Epithelial cell of proximal tubule (primary cell): ENCODE measurements at places on chromosomes 11 and 22.

DNA sequence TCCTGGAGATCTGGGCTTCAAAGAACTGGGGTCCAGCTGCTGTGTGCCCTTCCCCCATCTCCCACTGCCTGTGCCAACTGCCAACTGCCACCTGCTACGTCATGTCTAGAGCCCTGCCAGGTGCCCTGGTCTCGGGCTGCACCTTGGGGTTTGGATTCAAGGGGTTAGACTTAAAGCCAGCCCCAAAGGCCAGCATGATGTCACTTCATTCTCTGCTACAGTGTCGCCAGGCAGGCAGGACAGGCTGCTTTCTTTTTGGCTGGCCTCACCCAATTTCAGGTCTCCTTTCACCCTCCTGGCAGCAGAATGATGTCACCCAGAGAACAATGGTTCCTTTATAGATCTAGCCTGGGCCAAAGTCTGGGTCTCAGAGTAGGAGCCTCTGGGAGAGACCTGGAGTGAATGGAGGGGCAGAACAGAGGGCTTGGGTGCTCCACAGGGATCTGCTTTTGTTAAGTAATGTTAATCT lies 79.5 kb upstream of the CRYBB3 start:
- no peak for DNase-seq

GRCh38 chr11:126482586-126483108 lies 127.2 kb downstream of the ST3GAL4 start:
- no peak for DNase-seq

DNA sequence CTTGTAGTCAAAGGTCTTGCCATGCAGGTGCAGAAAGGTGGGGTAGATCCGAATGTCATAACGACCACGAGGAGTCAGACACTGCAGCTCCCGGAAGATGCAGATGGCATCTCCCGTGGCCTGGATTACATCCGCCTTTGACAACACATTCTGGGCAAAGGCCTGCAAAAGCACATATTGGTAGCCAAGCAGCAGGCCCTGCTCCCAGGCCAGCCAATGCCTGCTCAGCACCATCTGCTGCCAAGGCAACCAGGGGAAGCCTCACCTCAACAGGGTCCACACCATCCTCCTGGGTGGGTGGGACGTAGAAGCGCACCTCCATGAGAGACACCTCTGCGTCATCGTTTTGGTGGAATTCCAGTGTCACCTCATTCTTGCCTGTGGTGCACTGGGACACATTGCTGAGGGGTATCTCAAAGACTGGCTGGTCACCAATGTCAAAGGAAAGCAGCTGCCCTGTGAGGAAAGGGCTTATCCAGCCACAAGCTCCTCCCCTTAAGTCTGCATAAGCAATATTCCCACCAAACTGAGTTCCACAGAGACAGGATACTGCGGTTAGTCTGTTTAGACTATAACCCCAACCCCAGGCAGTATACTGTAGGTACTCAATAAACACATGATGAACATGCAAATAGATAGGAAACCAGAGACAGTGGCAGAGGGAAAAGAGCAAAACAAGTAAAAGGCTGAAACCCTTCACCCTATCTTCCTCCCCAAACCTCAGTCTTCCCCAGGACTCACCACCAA lies 2.8 kb downstream of the SSRP1 start:
- DNase-seq = no peak

DNA sequence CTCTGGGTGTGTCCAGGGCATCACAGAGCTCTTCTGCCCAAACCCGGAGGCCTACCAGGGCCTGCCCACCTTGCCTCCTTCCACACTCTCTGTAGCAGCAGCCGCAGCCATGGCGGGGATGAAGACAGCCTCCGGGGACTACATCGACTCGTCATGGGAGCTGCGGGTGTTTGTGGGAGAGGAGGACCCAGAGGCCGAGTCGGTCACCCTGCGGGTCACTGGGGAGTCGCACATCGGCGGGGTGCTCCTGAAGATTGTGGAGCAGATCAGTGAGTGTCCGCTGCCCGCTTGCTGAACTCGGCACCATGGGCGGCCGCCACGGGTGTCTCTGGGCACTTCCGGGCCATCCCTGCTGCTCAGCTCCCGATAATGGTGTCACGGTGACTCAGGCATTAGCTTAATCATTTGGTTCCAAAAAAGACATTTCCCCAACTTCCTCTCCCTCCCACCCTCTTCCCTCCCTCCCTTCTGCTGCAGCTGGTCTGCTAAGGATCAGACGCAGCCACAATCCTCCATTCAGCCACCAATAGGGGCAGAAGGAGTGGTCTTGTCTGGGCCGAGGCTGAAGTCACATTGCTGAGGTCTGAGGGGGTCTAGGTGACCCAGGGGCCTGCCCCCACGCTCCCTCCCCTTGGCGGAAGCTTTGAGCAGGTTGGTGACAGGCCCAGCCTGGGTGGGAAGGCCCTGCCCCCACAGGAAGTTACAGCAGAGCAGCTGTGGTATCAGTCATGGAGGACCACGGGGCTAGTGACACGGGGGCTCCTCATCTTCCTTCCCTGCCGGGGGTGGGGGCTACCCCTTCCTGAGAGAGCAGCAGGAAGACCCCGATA lies 950 bp downstream of the FERMT3 start:
- no peak for DNase-seq

DNA sequence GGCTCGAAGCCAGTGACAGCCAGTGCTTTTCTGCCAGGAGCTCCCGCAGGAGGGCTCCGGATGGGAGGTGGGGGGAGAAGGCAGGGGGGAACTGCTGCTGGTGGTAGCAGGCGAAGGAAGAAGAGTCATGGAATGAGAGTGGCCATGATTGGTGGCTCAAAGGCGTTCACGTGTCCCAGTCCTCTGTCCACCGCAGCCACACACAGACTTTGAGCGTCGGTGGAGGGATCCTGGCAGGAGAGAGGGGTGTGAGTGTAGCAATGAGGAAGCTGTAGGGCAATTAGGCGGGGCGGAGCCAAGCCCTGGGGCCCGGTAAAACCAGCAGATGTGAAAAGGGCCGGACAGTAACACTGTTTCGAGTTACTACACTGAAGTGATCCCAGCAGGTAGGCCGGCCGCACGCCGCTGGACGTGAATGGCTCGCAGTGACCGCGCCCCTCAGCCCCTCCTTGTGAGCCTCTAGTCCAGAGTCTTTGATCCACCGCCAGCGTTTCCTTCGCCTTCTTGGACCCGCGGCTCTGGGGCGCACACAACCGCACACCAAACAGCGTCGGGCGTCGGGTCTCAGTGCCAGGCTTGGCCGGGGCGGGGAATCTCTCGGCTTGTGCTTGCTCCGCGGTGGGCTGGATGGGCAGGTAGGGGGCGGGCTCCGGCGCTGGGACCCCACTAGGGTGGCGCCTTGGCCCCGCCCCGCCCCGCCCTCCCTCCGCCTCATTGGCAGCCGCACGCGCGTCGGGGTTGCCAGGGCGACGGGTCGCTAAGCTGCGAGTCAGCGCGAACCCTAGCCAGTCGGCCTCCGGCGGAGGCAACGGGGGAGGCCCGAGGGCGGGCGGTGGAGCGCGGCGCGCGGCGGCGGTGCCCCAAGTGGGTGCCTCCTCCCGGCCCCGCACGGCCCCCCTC lies at the start of gene LRRC10B:
Gene LRRC10B, plus strand, starts transcription at position 788 of the 900 bp plus-strand sequence. CDS start 250 bp downstream, outside the sequence.
- DNase-seq = no peak

- DNase-seq = no peak
Measured at GRCh38 chr11:18100926-18101656, 4.8 kb downstream of the SAAL1 start.

DNA sequence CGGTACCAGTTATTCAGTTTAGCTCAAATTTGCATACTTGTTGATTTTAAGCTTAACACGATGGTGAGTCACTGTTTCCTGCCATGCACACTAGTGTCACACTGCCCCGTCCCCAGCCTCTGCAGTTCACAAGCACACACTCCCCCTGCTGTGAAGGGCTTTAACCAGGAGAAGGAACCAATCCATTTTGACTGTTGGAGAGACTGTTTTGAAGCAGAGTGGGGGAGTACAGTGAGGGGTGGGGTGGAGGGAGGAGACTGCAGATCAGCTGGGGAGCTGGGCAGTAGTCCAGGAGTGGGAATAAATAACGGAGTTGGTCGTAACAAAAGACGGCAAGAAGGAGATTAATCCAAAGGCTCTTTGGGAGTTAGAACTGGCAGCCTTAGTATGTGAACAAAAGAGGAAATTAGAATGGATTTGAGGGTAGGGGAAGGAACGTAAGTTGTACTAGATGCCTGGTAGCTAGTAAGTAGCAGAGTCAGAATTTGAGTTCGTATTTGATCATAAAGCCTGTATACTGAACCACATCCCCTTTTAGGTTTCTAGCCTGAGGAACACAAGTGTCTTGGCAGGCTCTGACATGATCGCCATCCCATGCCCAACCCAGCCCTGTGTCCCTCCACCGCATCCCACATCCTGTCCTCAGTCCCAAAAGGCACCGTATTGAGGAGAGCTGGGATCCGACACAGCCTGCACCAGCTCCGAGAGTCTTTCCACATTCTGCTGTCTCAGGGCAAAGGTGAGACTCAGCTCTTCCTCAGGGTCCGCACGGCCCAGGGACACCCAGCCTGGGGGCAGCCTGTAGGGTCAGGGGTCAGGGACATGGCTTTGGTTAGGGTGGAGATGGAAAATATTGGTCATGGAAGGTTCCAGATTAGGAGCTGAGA lies 862 bp downstream of the TPP1 start:
- DNase-seq = no peak

GRCh38 chr11:34893416-34893815 lies 22.8 kb downstream of the APIP start:
- DNase-seq = no peak

DNA sequence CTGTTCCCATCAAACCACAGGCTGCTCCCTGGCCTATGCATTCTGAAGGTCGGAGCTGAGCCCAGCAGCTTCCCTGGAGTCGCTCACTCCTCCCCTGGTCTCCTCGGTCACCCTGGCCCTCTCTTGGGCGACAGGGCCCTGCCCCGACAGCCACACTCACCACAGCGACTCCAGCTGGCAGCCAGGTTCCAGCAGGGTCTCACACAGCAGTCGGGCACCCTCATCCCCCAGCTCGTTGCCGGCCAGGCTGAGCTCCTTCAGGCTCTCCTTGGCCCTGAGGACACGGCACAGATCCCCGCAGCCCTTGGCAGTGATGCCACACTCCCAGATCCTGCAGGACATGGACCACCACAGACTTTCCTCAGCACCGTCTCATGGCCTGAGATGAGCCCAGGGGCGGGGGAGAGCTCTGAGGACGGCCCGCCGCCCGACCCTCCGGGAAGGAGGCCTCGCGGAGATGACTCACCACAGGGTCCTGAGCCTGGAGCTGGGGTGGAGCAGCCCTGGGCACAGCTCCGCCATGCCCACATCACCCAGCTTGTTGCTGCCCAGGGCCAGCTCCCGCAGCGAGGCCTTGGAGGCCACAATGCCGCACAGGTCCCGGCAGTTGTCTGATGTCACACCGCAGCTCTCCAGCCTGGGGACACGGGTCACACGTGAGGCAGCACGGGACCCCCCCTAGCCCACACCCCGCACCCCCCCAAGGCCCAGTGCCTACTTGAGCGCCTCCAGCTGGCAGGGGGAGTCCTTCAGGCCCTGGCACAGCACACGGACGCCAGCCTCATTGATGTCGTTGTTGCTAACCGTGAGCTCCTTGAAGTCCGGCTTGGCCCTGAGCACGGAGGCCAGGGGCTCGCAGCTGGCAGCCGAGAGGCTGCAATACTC lies 8.5 kb downstream of the RNH1 start:
- no peak for DNase-seq

DNA sequence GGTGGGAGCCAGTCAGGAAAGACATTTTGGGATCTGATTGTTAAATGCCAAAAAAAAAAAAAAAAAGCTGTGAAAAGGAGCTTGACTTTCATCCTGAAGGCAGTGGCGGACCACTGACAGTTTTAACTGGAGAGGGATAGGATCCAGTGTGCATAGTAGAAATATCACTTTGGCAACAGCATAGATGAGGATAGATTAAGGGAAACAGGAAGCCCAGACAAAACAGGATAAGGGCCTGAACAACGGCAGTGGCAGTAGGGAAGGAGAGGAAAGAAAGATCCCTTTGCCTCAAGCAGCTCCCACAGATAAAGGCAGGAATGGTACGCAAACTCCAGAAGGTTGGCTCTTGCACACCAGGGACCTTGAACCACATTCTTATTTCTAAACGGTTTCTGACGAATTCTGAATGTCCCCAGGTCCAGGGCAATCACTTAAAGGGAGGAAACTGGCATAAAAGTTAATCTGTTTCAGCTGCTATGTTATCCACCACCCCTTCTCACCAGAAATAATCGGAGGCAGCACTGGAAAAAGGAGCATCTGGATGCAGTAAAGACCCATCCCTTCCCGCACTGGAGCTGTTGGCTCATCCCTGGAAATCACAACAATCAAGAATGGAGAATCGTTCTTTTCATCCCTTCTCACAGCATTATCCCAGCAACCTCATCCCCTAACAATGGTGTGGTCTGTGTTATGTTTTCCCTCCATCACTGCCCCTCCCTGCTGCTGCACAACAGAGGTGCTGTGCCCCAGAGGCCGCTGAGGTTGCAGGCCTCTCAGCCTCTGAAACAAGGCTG lies 99.1 kb downstream of the GAB2 start:
- no peak for DNase-seq

DNA sequence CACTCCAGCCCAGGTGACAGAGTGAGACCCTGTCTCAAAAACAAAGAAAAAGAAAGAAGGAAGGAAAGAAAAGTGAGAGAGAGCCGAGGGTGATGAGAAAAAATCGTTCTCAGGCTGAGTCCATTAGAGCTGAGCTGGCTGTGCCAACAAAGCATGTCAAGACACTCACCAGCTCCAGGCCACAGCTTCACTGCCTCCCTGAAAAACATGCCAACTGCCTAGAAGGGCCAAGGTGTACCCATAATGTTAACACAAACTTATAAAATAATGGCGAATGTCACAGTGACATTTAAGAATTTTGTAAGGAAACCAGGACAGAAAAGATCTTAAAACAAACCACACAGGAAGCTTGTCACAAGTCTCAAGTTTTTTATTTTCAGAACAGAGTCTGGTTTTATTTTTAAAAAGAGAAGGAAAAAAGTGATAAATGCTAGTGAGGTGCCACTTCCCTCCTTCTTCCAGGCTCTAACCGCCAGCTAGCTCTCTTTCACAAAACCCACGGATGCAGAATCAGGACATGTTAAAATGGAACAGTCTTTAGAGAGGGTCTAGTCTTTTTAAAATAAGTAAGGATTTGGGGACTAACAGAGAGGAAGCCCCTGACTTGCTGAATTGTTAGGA lies 5.1 kb downstream of the TMEM121B start:
- DNase-seq = no peak

GRCh38 chr11:18696638-18697225 lies 1.8 kb upstream of the TMEM86A start:
- peak; percentile 41 for DNase-seq

GRCh38 chr11:12686246-12687060 lies 12.2 kb downstream of the TEAD1 start:
- DNase-seq = no peak

GRCh38 chr11:84524422-84525051 lies 1102.6 kb downstream of the DLG2 start:
- DNase-seq = no peak

DNA sequence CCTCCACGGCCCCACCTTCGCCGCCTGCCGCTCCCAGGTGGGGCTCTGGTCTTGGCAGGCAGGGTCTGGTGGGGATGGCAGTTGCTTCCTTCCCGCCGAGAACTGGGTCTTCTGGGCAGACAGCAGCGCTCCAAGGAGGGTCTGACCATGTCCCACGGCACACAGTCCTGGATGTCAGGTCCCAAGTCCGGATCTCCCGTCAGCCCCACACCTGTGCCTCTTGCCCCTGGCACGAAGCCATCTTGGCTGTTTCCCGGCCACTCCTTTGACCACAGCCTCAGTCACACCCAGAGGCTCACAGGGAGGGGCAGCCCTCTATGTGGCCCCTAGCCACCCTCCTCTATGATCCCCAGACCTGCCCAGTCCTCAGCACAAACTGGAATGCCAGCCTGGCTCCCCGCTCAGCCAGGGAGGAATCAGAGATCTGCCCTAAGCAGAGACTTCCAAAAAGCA lies 14.3 kb downstream of the MUC5B start:
- no peak for DNase-seq

- no peak for DNase-seq
Measured at GRCh38 chr11:103877221-103877620, 159.2 kb upstream of the DDI1 start.

GRCh38 chr22:31329029-31329428 lies 17.1 kb downstream of the PATZ1 start:
- no peak for DNase-seq
